ENCODE measurements at places on chromosomes 2 and 18. TPM values are rescaled to one million over a fixed set of nuclear protein-coding genes. Genes with fewer than 3 reads are reported as not detected.

The CLEC4F gene
- total RNA-seq = not detected

The SH3RF3 gene
- total RNA-seq = 7.9 TPM

The TMEM200C gene
- 0.96 TPM for total RNA-seq

The HK2 gene
- 19.0 TPM for total RNA-seq
